ENCODE measurements at places on chromosomes 1 and 21.
A peak's percentile ranks its signal among the peaks of the same experiment; 100 is the strongest.

- DNase-seq, result no peak
Measured at GRCh38 chr1:240739139-240739538, 127.2 kb upstream of the GREM2 start.

DNA sequence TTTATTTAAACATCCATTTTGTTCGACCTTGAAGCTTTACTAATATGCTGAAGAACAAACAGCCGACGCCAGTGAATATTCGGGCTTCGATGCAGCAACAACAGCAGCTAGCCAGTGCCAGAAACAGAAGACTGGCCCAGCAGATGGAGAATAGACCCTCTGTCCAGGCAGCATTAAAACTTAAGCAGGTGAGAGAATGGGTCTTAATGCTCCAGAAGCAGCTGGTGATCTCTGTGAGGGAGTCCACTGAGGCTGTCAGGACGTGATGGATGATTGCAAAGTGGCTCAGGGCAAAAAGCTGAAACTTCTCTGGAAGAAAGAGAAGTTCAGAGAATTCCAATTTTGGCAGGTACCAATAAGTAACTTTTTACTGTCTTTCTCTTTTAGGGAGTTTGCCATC, 4.4 kb downstream of the CHTOP start:
- no peak for DNase-seq

DNA sequence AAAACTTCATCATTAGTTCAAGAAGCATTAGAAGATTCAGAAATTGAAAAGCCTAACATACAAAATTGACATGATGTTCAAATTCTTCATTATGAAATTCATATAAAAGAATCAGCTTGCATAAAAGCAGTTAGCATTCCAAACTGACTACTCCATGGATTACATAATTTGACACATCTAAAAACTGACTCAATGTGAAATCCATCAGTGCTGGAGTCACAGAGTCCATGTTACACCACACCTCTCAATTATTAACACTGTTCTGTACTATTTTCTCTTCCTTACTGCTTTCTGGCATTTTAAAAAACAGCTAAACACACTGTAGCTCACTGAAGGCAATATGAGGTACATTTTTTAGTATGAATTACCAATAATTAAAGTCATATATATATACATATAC, 28.0 kb downstream of the ARHGAP29 start:
- no peak for DNase-seq

GRCh38 chr1:227889047-227889862, 58.5 kb downstream of the WNT9A start:
- DNase-seq, result no peak

DNA sequence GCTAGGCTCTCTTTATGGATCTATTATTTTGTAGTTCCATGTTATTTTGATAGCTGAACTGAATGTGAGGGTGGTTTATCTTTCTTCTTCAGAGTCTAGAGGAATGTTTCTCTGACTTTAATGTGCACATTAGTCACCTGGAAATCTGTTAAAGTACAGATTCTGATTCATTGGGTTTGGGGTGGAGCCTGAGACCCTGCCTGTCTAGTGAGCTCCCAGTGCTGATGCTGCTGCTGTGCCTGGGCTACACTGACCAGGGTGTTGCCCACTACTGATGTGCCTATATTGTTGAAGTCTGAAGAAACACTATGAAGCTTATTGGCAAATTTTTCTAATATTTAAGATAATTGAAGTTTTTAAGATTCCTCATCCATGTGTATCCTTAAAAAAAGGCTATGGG, 35.9 kb downstream of the CD46 start:
- peak; percentile 52 for DNase-seq

- DNase-seq, result no peak
Measured at GRCh38 chr1:74847715-74848114, 114.8 kb downstream of the TYW3 start.
